ENCODE measurements at places on chromosomes 13 and 19.

DNA sequence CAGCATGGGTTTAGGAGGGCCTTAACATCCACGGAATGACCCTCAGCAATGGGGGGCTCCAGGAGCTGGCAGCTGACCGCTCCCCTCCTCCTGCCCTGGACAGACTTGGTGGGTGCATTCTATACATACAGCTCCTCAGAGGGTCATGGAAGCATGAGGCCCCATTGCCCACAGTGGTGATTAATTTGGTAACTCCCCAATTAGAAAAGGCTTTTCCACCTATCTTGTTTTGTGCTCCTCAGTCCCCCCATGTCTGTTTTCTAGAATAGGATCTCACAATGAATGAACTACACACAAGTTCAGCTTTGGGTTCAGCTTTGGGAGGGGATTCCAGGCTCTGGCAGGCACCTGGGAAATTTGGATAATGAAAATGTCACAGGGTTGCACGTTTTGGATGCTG is 707.8 kb downstream of the UQCRFS1 start:
- no peak for DNase-seq

- DNase-seq = peak; percentile 29
These were observed 288.7 kb downstream of the FOXO1 start for GRCh38 chr13:40377783-40378182.

DNA sequence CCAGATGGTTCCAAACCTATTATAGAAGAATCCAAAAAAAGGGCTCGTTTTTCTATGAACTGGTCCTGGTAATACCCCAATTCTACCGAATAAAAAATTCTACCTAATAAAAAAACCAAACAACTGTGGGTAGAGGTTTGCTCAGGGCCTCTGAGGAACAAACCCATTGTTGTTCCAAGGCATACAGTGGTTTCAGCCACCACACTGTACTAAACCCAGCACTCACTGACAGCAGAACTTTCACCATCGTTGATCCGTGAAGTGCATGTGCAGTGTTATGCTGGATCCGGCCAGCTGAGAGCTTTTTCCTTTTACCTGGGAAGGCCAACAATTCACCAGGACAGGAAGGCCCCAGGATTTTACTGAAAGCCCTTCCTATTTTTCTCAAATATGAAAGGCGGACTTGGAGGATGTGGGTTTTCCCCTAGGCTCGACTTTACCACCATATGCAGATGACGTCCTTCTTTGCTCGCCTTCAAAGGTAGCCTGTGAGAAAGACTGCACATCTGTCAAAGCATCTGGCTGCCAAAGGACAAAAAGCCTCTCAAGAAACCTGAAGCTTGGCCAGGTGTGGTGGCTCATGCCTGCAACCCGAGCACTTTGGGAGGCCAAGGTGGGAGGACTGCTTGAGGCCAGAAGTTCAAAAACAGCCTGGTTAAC is 7.2 kb upstream of the PABPC3 start:
- no peak for DNase-seq

DNA sequence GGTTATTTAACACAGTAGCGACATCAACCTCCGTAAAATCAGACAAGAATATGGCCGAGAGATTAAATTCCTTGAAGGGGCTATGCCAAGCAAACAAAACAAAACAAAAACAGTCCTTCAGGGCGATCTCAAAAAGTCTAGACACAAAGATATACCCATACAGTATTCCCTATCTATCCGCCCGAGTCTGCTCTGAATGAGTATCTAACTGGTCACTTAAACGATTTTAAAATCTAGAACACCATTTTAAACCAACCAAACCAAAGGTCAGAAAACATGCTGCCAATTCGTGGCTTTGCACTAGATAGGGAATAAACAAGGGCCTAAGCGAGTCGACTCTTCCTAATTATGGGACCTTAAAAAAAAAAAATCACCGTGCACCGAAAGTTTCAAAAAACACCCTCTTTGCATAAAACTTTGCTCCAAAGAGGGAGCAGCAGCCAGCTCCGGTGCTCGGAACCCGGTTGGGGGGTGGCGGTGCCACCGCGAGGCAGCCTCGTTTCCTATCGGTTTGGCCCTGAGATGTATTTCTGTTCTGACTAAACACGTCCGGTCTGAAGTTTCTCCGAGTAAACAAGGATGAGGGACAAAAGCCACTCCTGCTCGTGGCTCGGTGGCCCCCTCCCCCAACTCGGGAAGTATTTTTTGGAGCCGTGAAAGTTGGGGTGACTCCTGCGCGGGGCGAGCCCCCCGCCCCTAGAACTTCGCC is 1.8 kb downstream of the HMGB1 start:
- DNase-seq = peak; percentile 40

GRCh38 chr13:84744203-84744602 is 861.9 kb upstream of the SLITRK1 start:
- no peak for DNase-seq

DNA sequence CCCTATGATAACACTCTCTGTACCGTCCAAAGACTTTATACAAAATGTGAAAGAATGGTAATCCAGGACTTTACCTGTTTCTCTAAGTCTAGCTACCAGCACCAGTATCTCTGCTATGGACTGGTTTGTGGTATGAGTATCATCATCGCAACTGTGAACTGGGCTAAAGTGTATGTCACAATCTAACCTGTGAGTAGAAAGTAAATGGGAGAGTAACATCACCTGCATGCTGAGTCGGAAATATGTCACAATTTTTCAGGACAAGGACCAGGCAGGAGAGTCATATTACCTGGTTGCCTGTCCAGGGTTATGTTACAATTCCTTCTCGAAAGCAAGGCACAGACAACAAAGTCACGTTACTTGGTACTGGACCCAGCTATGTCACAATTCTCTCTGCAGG is 5.1 kb upstream of the ZNF43 start:
- no peak for DNase-seq

DNA sequence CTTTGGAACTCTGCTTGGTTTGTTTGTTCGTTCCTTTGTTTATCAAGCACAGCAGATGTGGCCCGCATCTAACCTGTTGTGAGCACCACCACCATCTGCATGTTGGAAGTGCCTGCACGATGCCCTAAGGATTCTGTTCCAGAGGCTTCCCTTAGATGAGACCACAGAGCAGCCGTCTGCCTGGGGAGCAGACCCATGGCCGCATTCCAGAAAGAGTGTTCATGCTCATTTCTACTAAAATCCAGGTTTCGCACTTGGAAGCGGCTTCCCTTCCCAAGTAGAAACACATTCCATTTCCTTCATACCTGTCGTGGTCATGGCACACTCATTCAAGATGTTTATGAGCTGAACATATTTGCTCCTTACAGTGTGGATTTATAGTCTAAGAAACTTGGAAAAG is 27.2 kb downstream of the COL4A2 start:
- DNase-seq = no peak

DNA sequence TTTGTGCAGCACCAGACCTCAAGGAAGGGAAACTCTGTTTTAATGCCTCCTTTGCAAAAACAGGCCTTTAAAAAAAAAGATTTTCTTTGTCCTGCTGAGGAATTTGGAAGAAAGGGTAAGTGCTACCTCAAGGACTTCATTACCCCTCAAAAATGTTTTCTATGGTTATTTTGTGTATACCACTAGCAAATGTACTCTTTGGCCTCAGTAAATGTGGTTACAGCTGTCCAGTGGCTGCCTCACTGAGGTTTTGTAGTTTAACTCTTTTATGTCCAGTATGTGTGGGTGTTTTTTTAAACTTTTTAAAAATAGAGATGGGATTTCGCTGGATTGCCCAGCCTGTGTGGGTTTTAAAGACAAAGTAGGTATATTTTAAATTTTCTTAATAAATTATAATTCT is 42.2 kb upstream of the TSC22D1 start:
- DNase-seq = no peak

GRCh38 chr13:73325723-73326558 is 267.1 kb downstream of the KLF5 start:
- no peak for DNase-seq

DNA sequence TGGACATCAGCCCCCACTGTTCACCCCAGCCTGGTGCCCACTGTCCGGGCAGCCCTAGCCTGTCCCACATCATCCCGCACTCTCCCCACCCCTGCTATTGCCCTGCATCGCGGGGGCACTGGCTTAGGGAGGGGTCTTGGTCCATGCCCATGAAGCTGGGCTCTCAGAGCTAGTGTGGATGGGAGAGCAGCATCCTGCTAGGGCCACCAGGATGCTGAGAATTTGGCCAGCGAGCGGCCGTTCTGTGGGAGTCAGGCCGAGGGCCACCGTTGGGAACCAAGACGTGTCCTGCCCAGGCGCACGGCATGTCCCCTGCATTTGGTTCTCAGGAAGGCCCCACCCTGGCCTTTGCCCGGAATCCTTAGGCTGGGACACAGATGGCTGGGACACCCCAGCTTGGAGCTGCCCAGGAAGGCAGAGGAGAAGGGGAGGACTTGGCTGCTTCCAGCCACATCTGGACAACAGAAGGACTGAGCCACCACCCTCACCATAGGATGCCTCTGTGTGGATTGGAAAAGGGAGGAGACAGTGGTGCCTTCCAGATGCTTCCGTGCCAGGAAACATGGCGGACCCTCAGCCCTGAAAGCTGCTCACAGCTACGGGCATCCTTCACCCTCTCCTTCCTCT is 14.6 kb downstream of the ADGRE5 start:
- DNase-seq = no peak

DNA sequence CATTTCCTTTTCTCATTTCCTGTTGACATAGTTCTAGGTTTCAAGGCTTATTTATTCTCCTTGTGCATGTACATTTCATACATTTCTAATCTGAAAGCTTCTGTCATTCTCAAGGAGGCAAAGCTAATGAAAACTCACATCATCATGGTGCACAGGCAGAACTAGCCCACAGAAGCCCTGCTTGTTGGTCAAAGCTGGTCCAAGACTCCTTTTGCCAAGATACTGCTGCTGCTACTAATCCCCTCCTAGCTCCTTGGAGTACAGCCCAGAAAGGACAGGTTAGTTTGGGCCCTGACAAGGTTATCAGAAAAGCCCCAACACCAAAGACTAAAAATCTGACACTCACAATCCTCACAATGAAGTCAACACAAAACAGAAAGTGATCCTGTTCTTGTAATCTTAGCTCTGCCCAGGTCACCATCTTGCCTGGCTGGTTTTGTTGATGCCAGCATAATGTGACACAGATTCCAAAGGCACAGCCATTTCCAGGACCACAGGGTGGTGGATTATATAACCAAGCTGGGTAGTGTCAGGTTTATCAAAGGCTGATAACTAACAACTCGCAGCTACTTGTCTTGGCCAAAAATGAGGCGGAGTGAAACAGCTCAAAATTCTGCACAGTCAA is 417.4 kb downstream of the NDFIP2 start:
- no peak for DNase-seq

DNA sequence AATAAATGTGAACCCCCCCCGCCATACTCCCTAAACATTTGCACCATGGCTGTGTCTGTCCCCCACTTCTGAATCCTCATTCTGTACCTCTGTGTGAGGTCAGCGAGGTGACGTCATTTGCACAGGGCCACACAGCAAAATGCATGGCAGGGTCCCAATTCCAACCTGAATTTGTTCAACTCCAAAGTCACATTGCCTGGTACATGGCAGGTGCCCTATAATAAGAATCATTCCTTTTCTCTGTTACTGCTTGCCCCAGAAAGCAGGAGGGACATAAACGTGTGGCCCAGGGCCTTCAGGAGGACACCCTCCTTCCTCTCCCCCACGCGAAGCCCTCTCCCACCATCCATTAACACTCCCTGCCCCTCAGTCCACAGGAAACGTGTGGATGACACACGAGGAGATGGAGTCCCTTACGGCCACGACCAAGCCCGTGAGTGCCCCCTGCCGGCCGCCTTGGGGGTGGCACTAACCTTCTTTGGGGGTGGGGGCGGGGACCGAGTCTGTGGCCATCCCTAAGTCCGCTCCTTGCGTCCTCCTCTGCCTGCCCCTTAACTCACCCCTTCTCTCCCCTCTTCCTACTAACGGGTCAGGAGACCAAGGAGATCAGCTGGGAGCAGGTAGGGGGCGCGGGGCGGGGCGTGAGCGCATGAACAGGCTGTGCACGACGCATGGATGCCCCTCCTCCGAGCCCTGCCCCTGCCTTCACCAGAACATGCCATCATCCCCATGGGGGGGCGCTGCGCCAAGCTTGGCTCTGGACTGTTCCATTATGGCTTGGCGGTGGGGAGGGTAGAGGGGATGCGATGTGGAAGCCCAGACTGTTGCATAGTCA is 9.4 kb downstream of the HRC start:
- DNase-seq = peak; percentile 61

GRCh38 chr13:22009500-22009899 is 338.6 kb downstream of the FGF9 start:
- no peak for DNase-seq

DNA sequence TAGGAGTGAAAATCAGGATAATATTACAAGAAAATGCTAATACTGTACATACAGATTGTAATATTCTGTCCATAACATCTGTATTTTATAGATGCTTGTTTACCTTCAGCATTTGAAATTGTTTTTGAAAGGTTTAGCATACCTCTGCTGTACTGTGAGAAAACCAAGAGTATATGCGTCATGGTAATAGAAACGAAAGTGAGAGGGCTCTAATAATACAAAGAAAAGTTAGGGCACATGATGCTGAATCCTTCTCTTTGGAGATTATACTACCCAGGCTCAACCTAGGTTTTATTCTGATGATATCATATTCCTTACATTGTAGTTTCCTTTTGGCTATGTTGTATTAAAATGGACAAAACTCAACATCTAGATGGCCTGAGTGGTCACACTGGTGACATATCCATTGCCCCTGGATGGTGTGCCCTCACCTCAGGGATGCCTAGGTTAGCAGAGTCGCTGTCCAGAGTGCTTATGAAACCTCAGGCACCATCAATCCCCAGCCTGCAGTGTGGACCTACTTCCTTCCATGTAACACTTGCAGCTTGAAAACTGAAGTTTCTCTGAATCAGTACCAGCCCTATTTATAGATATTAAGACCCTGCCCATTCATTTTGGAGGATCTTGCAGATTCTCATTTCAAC is 253.7 kb downstream of the KCTD12 start:
- no peak for DNase-seq

DNA sequence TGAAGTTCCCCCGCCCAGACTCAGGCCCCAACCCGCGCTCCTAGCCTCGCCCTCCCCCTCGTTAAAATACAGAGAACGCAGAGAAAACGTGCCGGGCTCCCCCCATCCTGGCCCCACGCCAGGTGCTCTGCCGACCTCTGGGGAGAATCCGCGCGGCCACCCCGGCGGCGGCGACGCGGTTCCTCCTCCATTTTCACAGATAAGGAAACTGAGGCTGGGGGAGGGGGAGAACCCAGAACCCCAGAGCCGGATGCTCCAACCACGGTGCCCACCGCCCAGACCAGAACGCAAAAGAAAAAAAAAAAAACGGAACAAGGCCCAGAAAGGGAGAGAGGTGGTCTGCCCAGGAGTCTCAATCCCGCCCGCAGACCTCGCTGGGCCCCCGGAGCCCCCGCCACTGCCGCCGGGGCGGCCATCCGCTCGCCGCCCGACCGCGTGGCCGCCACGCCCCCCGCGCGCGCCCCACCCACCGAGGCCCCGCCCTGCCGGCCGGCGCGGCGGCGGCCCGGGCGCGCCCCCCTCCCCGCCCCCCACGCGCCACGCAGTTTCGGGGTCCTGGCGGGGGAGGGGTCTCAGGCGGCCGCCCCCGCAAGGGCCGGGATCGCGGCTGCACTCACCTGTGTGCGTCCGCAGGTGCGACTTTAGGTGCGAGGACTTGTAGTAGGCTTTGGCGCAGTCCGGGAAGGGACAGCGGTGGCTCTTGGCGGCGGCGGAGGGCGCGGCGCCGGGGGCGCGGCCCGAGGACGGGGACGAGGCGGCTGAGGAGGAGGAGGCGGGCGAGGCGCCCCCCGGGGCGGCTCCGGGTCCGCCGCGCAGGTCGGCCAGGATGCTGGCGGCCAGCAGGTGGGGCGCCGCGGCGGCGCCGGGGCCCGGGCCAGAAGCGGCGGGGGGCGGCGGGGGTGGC is 703 bp downstream of the KLF16 start:
- no peak for DNase-seq

Measured in activated naive CD8-positive, alpha-beta T cell treated with anti-CD3 and anti-CD28 coated beads, Interleukin-2, amount 50 U/mL, for 16 hours (primary cell).